H4 (cell line): ENCODE measurements at places on chromosomes 4 and X.

GRCh38 chr4:147525494-147526271, 44.8 kb downstream of the EDNRA start:
- DNase-seq: no peak

GRCh38 chr4:5858020-5858769, 34.7 kb downstream of the CRMP1 start:
- no peak for DNase-seq

- DNase-seq: no peak
Measured at GRCh38 chr4:76023389-76023788, at the start of gene CXCL10. TSS of gene CXCL10 (minus strand) at chr4:76023497. CDS start at chr4:76023431, 66 bp downstream.

DNA sequence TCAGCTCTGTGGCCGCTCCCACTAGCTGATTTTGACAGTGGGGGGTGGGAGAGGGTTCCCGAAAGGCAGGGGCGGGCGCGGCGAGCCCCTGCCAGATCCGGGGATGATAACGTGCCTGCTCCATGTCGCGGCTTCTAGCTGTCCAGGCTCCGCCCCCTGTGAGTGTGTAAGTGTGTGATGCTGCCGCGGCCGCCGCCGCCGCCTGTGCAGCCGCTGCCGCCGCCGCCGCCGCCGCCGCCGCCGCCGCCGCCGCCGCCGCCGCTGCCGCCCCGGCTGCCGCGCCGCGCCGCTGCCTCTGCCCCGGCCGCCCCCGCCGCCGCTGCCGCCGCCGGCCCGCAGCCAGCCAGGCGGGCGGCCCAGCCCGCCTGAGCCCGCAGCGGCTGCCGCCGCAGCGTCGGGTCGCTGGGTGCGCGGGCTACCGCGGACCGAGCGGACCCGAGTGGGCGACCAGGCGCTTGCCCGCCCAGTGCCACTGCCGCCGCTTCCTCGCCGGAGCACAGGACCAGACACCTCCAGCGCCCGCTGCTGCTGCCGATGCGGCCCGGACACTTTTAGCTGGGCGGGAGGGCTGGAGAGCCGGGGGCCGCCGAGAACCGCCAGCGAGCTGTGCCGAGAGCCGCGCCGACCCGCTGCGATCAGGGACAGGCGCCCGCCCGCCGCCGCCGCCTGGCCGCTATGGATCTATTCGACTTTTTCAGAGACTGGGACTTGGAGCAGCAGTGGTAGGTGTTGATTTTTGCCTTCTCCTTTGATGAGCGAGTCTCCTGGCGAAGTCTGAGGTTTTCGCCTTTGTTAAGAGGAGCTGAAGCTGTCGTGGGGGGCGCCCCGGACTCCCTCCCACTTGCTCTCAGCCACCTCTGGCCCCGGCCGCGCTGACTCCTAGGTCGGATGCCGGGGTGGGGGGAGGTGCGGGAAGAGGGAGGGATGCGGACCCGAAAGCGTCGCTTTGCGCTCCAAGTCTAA, at the start of gene AFF2:
TSS of gene AFF2 (plus strand) at position 195 of the 963 bp plus-strand sequence. CDS start at position 676, 481 bp downstream.
- no peak for DNase-seq

- no peak for DNase-seq
Measured at GRCh38 chr4:101910786-101911373, 120.3 kb downstream of the BANK1 start.
